ENCODE measurements at places on chromosomes 16 and 17.

GRCh38 chr16:72532906-72533410, 361.0 kb upstream of the PMFBP1 start:
- DNase-seq: no peak

DNA sequence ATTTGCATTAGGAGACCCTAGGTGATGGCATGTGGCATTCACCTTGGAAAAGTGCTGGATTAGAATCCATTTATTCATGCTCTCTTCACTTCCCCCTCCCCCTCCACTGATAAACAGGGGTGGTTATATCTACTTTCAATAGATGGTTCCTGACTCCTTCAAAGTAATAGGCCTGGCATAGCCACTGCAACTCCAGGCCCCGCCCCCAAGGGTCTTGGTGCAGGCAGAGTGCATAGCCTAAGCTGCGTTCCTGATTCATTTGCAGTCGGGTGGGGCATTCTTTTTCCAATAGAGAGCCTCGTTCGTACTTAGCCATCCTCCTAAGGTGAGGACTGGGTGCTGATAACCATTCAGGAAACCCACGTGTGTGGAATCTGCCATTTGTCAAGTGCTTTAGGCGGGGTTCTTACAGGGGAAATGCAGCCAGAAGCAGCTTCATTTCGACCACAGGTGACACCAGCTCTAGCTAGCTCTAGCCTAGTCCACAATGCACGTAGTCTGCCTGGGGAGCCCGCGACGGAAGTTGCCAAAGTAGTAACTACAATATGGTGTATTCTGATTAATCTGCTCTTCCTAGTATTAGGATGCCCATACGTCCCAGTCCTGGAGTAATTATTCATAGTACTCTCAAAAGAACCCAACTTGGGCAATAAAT, 11.1 kb downstream of the UBE2O start:
- no peak for DNase-seq

DNA sequence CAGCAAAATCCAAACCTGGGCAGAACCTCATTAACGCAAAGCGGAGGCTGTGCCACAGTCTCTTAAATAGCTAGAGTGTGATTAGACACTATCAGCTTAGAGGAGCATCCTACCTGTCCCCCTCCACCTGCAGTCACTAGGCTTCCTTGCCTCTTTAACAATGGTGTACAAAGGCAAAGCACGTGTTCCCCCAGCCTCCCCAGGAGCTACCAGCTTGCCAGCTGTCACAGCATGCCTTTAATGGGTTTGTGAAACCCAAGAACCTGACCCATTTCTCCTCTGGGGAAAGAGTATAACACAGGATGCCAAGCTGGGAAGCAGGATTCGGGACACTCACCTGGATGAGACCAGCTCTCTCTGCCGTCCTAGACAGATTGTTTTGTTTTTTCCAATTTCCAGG, 37.2 kb upstream of the TBX2 start:
- peak; percentile 15 for DNase-seq

DNA sequence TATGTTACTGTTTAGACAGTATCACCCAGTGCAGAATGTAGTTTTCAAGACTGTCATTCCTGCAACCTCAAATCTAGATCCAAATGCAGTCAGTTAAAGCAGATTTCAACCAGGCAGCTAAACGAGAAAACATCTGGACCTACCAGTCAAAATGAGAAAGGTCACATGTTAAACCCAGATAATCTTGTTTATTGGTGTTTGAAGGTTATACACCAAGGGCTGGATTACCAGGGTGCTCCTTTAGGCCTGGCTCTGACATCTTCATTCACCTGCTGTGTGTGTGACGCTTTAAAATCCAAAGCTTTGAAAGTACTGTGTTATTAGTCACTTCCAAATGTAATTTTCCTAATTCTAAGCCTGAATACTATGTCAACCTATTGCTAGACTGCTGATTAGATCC, 54.9 kb downstream of the IKZF3 start:
- no peak for DNase-seq

DNA sequence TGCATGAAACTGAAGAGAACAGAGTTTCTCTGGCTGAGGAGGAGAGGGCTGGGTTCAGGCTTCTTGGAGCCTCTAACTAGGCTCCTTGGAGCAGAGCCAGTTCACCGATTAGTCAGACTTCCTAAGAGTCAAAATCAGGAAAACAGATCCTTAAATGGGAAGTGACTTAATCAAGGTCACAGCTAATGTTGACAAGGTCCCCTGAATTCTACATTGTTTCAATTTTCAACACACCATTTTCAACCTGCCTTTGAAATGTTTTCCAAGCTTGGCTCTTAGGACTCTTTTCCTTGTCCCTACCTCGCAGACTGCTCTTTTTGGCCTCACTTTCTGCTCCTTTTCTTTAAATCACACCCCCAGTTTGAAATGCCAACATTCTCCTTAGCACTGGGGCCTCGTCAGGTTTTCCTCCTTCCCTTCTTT, 16.3 kb downstream of the MYL4 start:
- no peak for DNase-seq

- no peak for DNase-seq
These were observed 22.0 kb downstream of the BAHCC1 start for GRCh38 chr17:81417049-81417878.

- DNase-seq: no peak
These were observed 27.3 kb downstream of the ANKFY1 start for GRCh38 chr17:4236456-4236855.

- DNase-seq: no peak
These were observed 21.5 kb upstream of the ICAM2 start for GRCh38 chr17:64041912-64042311.

GRCh38 chr17:33023790-33024189, 32.1 kb downstream of the SPACA3 start:
- no peak for DNase-seq

DNA sequence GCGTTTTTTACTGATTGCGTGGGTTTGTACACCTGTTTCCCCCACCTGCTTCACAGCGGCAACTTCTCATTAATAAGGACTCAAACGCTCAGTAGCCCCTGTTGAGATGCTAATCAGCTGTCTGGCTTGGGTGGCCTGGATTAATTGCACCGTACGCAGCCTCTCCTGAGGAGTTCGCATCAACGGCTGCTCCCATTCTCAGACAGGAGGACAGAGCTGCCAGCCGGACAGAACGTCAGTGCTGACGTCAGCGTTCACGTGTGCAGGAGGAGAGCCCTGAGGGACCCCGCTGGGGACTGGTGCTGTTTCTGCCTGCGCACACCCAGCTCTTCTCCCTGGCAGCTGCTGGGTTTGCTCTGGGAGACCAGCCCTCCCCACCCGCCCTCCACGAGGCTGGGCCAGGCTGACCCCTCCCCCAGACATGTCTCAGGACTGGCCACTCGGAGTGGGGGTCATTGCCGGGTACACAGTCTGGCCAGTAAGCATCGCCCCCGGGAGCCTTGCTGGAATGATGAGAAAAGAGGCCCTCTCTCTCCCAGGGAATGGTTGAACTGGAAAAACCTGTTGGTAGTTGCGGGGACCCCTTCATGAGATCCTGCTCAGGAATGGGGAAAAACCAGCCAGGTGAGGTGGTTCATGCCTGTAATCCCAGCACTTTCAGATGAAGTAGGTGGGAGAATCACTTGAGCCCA, 5.7 kb upstream of the BANP start:
- peak; percentile 86 for DNase-seq

DNA sequence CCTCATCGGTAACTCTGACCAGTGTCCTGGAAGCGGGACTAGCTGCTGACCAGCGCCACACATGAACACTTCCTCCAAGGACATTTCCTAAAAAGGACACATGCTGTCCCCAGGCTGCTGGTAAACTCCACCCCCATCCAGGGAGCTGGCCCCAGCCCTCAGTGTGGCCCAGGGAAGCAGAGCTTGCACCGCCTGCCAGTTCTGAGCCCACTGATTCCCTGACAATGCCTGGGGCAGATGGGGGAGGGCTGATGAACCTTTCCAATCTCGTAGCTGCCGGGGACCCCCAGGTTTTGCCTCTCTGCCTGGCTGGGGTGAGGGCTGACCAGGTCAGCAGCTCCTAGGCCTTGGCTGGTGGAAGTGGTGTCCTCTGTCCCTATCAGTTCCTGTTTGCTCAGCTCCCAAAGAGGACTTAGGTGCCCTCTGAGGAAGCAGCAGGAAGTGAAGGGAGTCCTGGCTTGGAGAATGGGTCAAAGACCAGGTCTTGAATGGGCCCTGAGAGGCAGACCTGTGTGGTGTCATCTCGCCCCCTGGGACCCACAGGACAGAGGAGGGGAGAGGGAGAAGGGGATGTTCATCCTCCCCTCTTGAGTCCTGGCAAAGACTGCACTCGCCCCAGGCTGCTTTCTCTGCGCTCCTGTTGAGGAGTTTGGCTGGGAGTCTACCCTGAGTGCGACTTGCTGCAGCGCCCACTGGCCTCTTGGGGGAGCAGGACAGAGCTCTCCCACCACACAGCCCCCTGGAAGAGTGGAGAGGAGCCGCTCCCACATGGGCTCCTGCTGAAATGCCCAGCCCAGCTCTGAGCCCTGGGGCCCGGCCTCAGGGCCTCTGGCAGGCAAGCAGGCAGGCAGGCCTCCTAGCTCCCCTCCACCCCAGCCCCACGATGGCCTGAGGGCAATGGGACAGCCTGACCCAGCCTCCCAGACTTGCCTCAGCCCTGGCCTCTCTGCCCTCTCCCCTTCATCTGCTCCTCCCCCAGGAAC, 16.8 kb downstream of the PDK2 start:
- DNase-seq: no peak

DNA sequence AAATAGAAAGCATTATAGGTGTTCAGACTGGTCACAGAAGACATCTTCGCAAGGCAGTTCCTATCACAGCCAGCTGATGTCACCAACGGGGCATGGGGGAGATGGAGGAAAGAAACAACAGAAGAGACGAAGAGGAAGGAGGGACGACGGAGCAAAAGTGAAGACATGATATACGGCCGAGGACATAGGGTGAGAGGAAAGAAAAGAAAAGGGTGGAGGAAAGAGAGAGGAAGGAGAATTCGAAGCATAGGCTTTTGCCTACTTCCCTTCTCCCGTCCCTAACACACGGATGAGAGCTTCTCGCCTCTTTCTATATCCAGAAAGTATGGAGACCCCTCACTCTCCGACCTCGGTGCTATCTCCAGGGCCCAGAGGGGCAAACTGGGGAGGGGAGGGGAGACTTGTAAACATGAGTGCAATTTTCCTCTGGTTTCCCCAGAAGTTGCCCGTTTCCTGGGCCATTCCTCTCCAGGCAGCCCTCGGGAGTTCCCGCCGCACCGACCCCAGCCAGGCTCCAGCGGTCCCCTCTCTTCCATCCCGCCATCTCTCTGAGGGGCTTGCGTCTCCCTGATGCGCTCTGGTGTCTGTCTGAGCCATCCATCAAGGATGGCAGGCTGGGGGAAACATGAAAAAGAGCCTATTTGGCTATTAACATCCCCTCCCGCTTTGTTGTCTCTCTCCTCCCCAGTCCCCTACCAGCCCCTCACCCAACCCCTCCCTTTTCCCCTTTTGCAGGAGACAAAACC, 26.0 kb downstream of the COPZ2 start:
- DNase-seq: peak; percentile 57

DNA sequence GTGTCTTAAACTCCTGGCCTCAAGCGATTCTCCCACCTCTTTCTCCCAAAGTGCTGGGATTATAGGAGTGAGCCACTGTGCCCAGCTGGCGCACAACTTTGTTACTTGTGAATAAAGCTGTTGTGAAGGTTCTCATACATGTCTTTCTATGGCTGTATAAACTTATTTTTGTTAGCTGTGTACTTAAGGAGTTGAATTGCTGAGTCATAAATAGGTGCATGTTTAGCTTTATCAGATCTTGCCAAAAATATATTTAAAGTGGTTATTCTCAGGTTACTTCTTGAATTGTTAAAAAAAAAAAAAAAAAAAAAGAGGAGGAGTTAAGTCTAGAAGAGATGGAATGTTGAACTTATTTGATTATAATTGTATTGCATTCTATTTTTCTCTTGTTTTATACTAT, 47.6 kb upstream of the IRX3 start:
- DNase-seq: no peak

Data from NCI-H1092 (cell line).